ENCODE measurements at places on chromosomes 16 and 17.

DNA sequence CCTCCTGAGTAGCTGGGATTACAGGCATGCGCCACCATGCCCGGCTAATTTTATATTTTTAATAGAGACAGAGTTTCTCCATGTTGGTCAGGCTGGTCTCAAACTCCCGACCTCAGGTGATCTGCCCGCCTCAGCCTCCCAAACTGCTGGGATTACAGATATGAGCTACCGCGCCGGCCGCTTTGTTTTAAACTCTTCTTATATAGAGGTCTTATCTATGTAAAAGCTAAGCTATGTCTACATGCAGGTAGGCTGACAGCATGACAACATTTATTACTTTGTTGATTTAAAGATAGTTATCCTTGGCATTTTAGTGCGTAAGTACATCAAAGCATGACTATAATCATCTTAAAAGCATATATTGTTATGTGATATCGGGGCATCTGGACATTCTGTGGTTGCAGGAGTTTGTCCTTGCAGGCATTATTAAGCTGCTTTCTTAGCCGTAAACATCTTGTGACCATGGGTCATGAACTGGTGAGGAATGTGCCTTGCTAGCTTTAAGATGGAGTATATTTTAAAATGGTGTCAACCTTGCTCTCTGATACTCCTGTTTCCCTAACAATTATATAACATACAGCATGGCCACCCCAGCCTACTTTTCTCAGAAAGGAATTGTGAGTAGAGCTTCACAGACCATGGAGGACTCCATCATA is 45.8 kb upstream of the TAOK1 start:
- DNase-seq = no peak

GRCh38 chr17:59845595-59846393 is 46.9 kb downstream of the TUBD1 start:
- DNase-seq = no peak

- no peak for DNase-seq
Measured at GRCh38 chr17:50185631-50186471, 15.6 kb downstream of the COL1A1 start.

DNA sequence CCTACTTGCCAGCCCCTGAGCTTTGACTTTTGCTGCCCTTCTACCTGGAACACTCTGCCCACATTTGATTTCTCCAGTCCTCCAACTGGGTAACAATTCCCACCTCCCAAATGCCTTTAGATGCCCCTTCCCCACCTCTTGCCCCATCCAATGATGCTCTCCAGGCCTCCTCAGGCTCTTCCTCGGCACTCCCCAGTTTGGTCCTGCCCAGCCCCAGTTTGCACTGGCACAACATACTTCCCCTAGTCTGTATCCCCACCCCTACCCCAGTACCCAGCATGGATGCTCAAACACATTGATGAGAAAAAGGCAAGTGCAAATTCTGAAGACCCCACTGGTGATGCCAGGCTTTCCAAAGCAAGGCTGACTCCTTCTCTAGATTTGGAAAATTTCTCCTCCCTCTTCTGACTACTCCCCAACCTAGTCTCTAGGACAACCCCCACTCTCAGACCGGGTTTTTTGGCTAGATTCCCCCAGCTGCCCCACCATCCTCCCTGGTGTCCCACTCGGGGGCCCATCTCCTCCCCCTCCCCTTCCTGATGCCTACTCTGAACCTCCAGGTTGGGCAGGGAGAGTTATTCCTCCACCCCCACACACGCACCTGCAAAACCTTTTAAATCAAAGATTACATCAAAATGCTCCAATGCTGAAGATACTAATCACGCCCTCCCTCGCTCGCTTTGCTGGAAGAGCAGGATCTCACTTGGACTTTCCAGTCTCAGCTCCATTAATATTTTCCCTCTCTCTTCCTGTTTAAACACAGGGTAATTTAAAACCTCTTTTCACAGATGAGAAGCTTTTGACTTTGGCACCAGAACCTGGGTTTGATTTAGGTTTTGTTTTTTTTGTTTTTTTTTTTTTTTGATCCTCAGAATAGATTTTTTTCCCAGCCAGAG is 94.9 kb downstream of the TMEM132E start:
- DNase-seq = no peak

GRCh38 chr17:80892900-80893603 is 98.6 kb upstream of the CHMP6 start:
- DNase-seq = no peak

DNA sequence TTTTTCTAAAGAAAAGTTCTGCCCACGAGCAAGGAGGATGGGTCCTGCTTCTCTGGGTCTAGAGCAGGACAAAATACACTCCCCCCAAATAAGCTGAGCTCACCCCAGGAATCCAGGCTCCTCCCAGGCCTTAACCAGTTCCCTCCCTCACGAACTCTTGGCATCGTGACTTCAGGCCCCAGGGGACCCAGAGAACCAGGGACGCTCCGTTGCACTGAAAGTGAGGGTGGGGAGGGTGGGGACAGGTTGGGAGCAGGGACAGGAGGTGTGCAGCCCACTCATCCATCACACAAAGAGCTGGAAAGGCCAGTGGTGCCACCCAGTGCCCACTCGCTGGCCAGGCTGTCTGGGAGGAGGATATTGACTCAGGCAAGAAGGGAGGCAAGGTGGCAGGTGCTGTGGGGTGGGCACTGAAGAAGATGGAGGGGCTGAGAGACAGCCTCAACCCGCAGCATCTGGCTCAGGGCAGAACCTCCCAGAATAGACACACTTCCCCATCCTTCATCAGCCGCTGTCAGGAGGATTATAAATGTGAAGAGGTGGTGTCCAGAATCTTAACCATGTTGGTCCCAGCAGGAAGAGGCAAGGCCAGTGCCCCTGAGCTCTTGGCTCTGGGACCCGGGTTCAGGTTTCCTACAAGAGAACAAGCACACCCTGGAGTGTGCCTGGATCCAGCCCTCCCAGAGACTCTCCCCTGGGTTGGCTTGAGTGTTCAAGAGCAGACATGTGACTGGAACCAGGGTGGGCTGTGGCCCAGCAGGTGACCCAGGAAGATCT is 67.9 kb upstream of the RPL38 start:
- no peak for DNase-seq

GRCh38 chr17:12993631-12994030 is 24.2 kb downstream of the ELAC2 start:
- no peak for DNase-seq

- peak; percentile 16 for DNase-seq
Measured at GRCh38 chr17:1137465-1137894, 42.3 kb downstream of the ABR start.

- DNase-seq = peak; percentile 95
Measured at GRCh38 chr17:82098169-82098938, at the start of gene FASN. Gene FASN (minus strand): TSS chr17:82098236. CDS start chr17:82096445, 1,791 bp downstream.

DNA sequence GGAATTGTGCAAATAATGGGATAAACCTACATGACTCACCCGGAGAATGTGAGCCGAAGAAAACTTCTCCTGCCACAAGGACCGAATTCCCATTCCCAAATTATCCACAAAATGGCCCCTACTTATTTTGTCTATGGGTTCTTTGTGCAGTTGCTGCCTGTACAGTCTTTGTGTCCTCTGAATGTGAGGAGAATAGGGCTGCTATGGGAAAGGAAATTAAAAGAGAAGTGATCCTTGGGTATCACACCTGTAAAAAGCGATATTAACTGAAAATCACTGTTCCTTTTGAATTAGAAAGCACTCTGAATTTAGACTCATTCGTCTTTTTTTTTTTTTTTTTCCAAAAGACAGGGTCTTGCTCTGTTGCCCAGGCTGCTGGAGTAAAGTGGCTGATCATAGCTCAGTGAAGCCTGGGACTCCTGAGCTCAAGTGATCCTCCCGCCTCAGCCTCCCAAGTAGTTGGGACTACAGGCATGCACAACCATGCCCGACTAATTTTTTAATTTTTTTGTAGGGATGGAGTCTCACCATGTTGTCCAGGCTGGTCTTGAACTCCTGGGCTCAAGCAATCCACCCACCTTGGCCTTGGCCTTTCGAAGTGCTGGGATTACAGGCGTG is 45.4 kb downstream of the CHD9 start:
- no peak for DNase-seq

- no peak for DNase-seq
Measured at GRCh38 chr17:80109713-80110446, 8.5 kb downstream of the GAA start.

DNA sequence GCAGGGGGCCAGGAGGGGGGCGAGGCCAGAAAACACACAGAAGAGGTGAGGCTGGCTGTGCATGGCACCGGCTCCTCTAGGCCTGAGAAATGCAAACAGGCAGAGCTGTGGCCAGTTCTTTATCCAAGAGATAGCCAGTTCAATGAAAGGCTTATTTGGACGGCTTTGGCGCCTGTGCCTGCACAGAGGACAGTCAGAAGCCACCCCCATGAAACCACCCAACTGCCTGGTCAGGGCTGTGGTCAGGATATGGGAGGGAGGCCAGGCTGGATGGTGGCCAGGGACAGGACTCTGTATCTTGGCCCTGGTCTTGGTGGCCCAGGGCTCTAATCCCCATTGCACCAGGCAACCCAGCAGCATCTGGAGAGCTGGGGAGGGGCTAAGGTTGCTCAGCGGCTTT is 24.5 kb upstream of the GPRC5C start:
- no peak for DNase-seq

DNA sequence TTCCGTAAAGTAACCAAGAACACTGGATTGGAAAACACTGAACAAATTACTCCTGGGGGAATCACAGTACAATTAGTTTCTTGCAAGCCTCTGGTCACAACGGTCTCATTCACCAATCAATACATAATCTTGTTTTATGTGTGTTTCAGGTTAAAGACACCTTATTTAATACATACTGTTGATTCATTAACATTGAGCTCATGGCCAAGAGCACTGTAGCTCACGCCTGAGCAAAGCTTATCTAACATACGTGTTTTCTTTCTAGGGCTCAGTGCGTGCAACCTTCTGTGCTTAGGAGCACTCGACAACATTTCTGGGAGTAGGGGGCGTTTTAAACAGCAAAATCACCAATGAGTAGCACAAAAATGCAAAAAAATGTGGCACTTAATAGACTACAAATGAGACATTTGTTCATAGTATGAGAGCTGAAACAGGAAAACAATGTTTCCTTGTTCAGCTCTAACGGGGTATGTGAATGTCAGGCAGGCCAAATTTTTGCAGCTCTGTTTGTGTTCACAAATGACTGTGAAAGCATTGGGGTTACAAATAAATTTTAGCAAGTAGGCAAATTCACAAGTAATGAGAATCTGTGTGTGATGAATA is 206.2 kb downstream of the CNTNAP4 start:
- no peak for DNase-seq

DNA sequence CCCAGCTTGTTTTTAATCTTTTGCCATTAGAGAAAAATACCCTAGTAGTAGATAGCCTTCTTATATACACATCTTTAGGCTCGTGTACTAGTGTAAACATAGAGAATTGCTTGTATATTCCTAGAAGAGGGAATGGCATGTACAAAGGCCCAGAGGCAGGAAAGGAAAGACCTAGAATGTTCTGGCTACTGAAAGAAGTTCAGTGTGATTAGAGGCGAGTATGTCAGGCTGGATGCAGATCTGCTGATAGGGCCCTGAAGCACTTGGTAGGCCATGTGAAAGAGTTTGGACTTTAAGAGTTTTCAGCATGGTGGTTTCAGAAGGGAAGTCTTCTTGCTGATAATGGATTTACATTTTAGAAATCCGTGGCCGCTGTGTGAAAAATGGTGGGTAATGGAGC is 17.4 kb downstream of the CTCF start:
- no peak for DNase-seq

DNA sequence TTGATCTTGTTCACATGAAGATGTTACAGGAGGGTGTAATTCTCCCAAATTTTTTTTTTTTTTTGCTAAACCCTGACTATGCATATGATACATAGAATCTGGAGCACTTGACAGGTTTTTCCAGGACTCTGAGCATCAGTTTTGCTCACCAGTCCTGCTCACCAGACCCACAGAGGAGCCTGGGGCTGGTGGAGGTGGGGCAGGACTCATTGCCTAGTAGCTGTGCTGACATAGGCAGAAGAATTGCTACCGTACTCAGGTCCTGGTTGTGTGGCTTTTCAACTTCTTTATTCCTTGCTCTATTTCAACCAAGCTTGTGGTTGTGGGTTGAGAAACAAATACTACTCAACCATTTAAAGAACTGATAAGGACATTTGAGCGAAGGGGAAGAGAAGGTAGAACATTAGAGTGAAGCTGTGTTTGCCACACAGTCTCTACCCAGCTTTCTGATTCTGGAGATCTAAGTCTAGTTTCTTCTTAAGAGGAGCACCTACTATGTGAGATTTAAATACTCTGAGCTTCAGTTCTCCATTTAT is 212.4 kb downstream of the UTP18 start:
- no peak for DNase-seq

DNA sequence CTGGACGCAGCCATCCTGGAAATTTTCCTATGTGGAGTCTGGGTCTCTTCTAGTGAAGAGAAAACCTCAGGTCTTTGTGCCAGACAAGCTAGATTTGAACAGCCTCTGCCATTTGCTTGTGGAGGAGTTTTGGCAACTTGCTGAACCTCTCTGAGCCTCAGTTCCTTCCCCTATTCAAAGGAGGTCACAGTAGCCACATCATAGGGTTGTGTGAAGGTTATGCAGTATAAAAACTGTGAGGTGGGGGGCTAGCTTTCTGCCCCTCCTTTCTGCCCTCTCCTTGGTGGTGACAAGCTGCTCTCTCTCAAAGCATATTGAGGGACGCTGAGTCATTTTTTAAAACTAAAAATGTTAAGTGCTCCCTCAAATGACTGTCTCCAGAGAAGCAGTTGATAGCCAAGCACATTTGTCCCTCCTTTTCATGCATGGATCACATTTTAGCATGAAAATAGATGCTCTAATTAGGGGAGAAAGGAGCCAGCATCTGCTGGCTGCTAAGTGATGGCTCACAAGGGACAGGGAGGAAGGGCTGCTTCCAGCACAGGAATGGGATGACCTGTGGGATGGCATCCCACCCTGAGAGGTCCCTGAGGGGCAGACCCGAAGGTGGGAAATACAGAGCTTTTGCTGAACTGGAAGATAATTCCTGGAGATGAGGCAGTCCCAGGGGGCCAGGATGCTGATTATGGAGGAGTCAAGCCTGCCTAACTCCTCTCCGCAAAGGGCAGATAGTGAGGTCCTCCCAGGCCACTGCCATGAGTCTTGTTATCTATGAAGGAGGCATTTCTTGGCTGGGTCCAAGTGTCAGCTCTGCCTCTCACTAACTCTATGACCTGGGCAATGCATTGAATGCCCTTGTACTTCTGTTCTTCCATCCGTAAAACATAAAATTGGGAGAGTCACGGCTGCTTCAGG is 218.8 kb downstream of the RAB11FIP4 start:
- no peak for DNase-seq

GRCh38 chr17:44217738-44218343 is 1.6 kb downstream of the UBTF start:
- no peak for DNase-seq

DNA sequence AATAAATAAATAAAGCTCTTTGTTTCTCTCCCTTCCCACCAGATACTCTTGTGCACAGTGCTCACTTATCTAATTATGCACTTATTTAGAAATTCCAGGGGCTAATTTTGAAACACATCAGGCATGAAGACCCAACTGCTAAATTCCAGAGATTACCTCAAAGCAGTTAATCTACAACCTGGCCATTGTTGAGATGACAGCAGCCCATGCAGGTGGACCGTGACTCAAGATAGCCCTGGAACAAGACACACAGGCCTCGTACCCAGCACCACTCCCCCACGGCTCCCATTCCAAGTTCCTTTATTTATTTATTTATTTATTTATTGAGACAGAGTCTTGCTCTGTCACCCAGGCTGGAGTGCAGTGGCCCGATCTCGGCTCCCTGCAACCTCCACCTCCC is 60.1 kb upstream of the NPEPPS start:
- no peak for DNase-seq
